ENCODE measurements at places on chromosomes 13 and 19.

DNA sequence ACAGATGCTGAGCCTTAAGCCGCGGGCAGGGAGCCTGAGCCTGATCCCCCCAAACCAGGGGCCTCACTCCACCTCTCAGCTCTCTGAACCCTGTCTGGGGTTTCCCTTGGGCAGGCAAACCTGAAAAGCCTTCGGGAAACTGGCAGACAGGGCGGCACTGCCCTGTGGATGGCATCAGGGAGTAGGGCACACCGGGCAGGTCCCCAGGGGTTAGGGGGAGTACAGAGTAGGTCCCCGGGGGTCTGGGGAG lies 9.7 kb downstream of the MKNK2 start:
- peak; percentile 48 for DNase-seq

DNA sequence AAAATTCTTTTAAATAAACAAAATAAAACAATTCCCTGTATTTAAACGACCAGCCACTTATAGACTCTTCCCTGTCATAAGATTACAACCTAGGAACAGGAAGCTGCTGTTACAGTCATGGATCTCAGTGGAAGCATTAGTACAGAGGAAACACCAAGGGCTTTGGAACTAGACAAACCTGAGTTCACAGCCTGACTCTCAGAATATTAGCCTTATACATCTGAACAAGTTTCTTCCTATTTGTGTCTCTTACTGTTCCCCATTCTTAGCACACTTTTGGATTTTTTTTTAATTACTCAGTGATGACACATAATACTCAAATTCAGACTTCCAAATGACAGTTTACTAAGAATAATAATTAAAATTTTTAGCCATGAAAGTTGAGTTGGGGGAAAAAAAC lies 46.1 kb downstream of the ZDHHC20 start:
- DNase-seq = no peak

- DNase-seq = no peak
These were observed 51.4 kb upstream of the SGCG start for GRCh38 chr13:23129331-23129730.

GRCh38 chr13:104297075-104297474 lies 1230.9 kb upstream of the SLC10A2 start:
- DNase-seq = no peak

GRCh38 chr13:80168089-80168850 lies 172.7 kb downstream of the SPRY2 start:
- no peak for DNase-seq

DNA sequence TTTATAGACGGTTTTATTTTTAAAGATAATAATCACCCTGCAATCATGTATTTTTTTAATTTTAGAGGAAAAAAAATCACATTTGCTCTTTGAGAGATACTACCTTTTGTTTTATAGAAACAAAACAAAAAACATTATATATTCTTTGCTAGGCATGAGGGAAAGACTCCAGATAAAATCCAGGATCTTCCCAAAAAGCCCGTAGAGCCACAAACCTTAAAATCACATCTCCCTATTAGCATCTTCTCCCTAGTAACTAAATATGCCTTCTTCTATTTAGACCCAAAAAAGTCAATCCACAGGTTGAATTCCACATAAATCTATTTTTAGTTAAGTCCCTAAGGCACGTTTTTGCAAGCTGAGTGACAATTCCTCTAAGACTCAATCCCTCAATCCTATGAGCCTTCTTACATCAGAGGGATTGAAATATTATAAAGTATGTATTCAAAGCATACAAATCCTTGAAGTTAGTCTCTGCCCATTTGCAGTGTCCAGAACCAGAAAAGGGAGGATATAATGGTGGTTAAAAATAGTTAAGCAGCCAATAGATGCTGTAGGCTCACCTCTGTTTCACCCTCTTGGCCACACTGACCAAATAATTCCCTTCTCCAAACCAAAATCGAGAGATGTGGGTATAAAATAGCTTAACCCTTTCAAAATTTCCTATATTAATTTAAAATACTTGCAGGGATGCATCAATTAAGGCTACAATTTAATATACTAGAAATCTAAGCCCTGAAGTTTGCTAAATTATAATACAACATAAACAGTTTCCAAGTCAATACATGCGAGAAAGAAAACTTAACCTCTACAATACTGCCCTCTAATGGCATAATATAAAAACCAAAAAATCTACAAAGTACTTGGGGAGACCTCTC lies 64.0 kb downstream of the SERP2 start:
- no peak for DNase-seq

GRCh38 chr13:51729866-51730553 lies 74.0 kb downstream of the DHRS12 start:
- peak; percentile 74 for DNase-seq

- no peak for DNase-seq
These were observed 222.1 kb downstream of the MZT1 start for GRCh38 chr13:72505376-72505775.

GRCh38 chr13:21123956-21124355 lies 52.4 kb downstream of the SKA3 start:
- DNase-seq = no peak

- DNase-seq = no peak
These were observed 181.1 kb downstream of the DCT start for GRCh38 chr13:94298346-94298745.

GRCh38 chr13:111922086-111922485 lies 144.9 kb upstream of the SOX1 start:
- DNase-seq = peak; percentile 1

DNA sequence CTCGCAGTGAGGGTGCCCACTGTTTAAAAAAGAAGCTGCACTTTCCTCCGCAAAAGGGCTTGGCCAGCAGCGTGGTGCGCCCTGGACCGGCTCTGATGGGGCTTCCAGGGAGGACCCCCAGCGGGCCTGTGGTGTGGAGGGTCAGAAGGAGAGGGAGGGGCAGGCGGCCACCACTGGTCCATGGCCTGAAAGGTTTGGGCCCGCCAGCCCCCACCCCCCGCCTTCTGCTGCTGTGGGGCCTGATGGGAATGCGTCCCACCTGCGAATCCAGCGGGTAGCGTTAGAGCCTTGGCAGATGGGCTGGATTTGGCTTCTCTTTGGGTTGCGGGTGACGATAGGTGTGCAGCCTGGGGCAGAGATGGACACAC lies 34.7 kb downstream of the TMEM255B start:
- no peak for DNase-seq

- DNase-seq = no peak
These were observed 53.6 kb downstream of the FAM216B start for GRCh38 chr13:42834946-42835345.

- DNase-seq = peak; percentile 74
These were observed 151.1 kb downstream of the LHFPL6 start for GRCh38 chr13:39451860-39452301.

- DNase-seq = no peak
These were observed 83.1 kb downstream of the ZNF557 start for GRCh38 chr19:7152568-7152967.

- DNase-seq = no peak
These were observed 5.4 kb downstream of the TYK2 start for GRCh38 chr19:10374931-10375330.

- no peak for DNase-seq
These were observed 37.5 kb downstream of the C13orf46 start for GRCh38 chr13:113936166-113936965.

- no peak for DNase-seq
These were observed 120.6 kb downstream of the ABCC4 start for GRCh38 chr13:95180513-95181245.

- DNase-seq = no peak
These were observed 41.6 kb upstream of the AMER2 start for GRCh38 chr13:25213715-25214114.

DNA sequence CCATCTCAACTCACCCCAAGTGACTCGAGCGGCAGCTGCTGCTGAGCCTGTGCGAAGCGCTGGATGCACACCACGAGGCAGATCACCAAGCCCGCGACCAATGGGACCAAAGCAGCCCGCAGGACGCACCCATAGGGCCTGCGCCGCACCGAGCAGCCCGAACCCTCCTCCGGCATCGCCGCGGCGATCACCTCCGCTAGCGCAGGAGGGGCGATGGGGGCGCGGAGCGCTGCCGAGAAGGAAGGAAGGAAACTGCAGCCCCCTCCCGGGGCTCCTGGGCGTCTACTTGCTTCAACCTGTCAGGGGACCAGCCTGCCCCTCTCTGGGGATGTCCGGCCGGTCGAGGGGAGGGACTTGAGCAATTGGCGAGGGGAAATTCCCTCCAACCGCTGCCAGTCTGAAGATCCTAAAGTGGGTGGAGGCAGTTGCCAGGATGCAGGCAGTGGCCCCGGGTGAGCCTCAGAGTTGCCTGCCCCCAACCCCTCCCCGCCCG lies at the start of gene CD70:
CD70 (minus strand) TSS at position 324 of the 493 bp plus-strand sequence; CDS start at position 176, 148 bp downstream.
- DNase-seq = no peak

DNA sequence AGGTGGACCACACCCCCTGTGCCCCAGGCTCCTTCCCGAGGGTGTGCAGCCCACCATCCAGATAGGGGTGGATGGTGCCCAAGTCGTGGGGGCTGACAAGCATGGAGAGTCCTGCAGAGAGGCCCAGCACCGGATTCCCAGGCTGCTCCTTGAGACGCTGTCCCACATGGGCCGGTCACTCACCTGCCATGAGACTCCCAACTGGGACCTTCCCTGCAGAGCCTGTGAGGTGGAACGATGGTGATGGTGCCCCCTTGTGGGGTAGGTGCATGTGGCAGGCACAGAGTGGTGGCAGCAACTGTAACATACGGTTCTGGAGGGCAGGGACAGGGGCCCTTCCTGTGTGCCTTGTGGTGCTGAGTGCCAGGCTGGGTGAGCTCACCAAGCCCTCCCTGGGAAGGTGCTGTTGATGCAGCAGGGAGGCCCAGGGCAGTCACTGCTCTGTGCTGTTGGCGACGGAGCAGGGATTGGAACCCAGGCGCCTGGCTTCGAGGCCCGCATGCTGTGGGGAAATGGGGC lies 33.1 kb downstream of the PPP1R37 start:
- no peak for DNase-seq

DNA sequence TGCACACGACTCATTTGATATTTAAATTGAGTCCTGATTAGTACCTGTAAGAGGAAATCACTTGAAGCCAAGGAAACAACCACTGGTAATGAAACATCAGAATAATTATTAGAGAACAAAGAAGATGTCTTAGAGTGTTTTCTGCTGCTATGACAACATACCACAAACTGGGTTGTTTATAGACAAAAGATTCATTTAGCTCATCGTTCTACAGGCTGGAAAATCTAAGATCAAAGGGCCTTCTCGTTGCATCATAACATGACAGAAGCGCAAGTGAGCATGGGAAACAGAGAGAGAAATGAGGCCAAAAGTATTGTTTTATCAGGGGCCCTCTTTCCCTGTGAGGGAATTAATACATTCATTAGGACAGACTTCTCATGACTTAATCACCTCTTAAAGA lies 1024.0 kb upstream of the PCDH9 start:
- DNase-seq = no peak

DNA sequence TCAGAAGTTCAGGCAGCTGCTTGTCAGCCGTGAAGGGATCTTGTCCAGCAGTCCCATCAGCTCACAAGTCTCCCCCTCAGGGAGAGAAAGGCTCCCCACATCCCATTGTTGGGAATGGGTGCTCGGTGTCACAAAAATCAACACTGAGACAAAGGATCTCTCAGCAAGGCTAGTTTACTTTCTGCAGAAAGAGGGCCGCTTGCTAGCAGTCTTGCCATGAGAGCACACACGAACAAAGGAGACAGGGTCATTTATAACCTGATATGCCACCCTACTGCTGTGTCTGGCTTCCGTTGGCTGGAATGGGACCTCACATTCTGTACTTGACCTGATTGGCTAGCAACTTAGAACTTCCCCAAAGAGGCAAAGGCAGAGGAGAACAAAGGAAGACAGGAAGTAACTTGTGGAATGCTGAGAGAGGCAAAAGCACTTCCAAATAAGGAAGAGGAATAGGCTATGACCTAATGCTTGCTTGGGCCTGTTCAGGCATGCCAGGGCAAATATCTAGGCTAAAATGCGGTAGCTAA lies 8.7 kb upstream of the IGFL3 start:
- DNase-seq = peak; percentile 24

DNA sequence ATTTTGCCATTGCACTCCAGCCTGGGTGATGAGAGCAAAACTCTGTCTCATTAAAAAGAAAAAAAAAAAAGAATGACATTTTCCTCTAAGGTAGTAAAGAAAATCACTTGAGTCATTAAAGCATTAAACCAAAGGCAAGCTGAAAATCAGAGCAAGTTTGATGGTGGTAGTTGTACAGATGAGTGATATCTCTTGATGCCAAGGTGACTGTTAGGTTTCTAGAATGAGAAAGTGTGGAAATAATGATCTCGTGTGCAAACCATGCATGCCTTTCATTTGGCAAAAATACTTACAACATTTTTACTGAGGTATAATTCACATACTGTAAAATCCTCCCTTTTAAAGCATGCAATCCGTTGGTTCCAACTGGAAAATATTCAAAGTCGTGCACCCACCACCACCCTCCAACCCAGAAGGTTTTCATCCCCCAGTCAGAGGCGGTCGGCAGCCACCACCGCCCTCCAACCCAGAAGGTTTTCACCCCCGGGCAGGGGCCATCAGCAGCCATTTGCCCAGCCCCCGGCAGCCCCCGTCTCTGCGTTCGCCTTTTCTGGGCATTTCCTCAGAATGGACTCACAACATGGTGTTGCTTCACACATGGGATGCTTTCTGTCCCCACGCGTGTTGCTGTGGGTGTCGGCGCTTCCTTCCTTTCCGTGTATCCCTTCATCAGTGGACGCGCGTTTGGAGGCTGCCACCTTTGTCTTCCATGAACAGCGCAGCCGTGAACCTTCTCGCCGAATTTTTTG lies 90.2 kb downstream of the ATP11A start:
- peak; percentile 18 for DNase-seq

All from femur (tissue), 1 donor.